ENCODE measurements at places on chromosomes 7 and 10.
A peak's percentile ranks its signal among the peaks of the same experiment; 100 is the strongest.

DNA sequence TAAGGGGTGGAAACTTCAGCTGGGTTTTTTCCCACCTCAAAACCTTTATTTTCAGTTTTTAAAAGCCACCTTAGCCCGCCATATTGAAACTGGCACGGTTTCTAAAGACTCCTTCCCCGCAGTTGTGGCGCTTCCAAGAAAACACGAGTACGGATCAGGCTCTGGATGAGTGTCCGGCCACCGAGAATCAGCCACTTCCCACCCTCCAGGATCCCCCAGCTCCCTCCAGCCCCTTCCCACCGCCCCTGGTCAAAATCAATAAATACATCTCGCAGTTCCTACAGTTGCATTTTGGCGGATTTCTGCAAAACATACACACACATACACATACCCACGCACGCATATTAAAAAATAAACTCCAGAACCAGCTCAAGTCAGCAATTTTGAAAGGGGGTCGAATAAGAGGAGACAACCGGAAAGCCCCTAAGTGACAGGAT, 1.1 kb downstream of the SFMBT2 start:
- no peak for DNase-seq

- DNase-seq = no peak
These were observed 29.9 kb downstream of the RNLS start for GRCh38 chr10:88553116-88553752.

GRCh38 chr7:6251653-6252052, 20.8 kb downstream of the CYTH3 start:
- no peak for DNase-seq

DNA sequence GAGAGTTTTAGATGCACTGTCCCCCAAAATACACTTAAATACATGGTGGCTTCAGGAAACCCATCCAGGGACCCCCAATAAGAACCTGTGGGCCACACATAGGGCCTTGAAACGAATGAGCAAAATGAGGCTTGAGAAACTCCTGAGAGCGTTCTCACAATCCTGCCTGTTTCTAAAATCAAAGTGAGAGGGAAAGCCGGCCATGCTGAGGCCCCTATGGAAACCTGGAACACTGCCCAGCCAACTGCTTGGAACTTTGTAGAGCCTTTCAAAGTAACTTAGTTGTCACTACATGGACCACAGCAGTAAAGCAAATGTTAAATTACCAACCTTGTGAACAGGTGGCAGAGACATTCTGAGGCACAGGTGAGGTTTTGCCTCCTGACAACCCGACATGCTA, 13.4 kb downstream of the SGMS1 start:
- DNase-seq = no peak

DNA sequence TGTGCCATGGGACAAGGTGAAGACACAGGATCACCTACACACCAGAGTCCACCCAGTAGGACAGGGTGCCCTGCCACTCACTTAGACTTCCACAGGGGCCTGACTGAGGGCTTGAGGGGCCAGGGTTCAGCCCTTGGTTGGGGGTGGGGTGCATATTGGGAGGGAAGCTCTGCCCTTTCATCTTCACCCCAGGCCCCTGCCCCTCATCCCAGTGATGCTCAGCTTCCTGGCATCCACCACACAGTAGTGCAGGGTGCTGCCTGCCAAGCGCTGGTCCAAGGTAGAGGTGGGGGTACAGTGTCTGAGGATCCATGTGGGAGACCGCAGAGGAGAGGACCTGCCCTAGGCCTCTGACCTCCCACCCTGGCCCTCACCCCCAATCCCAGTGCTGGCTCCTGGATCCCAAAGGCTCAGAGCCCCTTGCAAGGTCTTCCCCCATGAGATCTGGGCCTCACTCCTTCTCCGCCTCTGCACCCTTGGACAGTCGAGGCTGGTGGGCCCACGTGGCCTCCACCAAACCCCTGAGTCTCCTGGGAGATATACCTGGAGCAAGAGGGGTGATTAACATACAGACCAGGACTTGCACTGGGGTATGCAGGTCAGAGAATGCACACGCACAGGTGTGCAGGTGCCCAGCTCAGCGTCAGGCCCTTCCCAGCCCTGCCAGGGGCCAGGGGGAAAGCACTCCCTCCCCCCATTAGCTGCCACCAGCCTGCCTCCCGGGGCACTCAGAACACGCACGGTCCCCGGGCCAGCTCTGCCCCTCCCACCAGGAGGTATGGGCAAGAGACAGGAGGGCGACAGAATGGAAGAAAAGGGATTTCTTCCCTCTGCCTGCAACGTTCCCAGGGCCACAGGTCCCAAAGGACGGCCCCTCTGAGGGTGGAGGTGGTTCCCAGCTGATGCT, 8.6 kb upstream of the IRF5 start:
- no peak for DNase-seq

- DNase-seq = no peak
These were observed 72.6 kb downstream of the C1GALT1 start for GRCh38 chr7:7254908-7255307.

GRCh38 chr10:3467052-3467951, 294.7 kb upstream of the PITRM1 start:
- DNase-seq = no peak

DNA sequence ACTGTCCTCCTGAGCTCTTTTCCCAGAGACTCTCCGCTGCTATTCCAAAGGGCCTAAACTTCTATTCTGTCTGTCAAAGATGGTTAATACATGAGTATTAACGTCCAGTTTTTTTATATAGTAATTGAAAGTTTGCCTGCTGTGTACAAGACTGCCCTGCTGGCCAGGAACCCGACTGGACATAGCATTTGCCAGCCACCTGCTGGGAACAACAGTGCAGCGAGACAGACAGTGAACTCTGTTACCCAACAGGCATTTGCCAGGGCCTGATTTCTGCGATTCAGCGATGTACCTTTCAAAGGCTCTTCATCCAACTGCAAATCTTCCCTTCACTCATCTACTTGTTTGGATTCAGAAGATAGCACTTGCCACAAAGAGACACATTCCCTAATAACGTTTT, 128.8 kb upstream of the SEM1 start:
- DNase-seq = no peak

DNA sequence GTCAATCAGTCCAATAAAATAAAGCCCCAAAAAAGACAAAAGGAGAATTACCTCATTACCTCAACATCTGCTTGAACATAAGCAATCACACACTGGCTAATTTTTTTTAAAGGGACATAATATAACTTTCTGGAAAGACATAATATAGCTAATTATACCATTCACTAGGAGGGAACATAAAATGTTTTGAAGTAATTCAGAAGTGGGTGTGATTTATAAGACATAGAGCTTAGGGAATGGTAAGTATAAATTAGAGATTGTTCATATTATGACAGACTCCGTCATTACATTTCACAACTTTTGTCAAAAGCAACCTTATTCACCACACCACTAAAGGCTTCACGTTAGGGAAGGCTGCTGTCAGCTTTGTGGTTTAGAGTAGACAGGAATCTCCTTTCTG, 3.8 kb downstream of the SHTN1 start:
- DNase-seq = no peak

DNA sequence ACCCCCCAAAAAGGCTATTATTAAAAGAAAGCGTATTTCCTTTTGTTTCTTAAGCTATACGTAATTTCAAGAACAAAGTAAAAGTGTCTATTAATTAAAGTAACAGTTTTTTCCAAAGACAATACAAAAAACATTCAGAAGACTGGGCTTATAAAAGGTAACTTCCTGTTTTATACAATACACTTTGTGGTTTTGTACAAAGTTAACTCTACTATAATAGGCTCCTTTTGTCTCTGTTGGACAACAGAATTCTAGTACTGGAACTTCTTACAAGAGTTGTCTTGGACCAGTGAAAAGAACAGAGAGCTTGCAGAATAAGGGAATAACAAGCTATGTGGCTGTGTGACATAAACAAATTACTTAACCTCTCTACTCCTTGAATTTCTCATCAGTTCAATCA, 21.5 kb downstream of the SFMBT2 start:
- no peak for DNase-seq

GRCh38 chr10:35456153-35456720, 119.9 kb downstream of the CCNY start:
- DNase-seq = no peak

GRCh38 chr10:85620807-85621206, 745.8 kb downstream of the GRID1 start:
- DNase-seq = no peak

- DNase-seq = no peak
These were observed 1.1 kb downstream of the VWC2 start for GRCh38 chr7:49774459-49775064.

GRCh38 chr10:9911488-9911887, 1106.2 kb upstream of the CELF2 start:
- DNase-seq = no peak

DNA sequence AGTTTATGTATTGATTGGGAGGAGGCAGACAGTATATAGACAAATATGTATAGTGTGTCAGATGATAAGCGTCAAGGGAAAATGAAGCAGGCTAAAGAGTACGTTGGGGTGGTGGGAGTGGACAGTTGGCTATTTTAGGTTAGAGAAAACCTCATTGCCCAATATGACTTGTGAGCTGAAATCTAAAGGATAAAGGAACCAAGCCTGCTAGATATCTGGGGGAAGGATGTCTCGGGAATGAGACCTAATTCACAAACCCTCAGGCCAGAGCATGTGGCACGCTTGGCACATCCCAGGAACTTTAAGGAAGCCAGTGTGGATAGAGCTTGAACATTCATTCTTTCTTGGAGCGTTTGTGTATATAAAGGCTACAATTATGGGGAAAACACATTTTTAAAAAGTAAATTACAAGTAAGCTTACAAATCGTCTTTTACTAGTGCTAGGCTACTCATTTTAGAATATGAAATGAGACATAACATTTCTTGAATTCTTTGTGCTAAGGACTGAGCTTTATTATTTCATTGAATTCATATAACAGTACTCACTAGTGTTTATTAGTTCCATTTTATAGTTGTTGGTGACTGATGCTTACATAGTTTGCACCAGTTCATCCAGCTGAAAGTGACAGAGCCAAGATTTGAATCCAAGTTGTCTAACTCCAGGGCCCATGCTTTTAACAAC, 9.7 kb downstream of the FHIP2A start:
- no peak for DNase-seq

DNA sequence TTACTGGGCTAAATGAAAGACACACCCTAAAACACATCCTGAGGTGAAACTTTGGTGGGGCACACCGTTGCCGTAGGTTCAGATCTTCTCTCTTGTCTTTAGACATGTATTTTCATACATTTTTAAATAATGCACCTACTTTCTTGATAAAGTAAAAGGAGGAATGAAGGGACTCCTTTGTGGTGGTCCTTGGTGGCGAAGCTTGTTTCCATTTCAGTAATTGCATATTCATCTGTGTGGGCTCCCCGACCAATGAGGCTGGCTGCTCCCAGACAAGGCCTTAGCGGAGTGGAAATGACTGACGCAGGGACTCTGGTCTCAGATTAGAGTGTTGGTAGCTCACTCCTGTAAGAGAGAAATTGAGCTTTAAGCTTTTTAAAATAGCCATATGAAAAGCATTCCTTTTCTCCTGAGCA, 815 bp downstream of the CCSER2 start:
- no peak for DNase-seq

DNA sequence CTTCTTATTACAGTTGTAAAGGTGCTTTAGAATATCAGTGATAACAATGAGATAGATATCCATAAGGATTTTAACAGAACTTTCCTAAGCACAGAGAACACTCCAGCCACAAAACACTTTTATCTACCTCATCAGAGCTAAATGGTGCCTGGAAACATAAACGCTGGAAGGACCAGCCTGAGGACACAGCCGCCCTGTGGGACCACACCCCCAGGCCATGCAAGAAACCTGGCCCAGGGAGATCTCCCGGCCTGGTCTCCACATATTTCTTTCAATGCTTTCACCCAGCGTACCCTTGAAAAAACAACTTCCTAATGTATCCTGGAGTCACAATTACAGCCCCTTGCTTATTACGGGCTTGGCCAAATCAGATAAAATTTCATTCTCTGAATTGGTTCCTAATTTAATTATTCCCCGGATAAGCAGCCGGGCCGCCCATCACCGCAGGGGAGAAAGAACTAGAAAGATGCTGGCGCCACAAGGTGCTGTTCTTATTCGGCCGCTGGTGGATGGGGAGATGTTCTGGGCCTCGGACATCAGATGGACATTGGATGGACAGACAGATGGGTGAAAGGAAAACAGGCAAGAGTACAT, 11.8 kb downstream of the CHST15 start:
- DNase-seq = no peak

- no peak for DNase-seq
These were observed 38.8 kb downstream of the PROSER2 start for GRCh38 chr10:11861811-11862428.

GRCh38 chr7:39621784-39622411, 1.5 kb upstream of the RALA start:
- no peak for DNase-seq

DNA sequence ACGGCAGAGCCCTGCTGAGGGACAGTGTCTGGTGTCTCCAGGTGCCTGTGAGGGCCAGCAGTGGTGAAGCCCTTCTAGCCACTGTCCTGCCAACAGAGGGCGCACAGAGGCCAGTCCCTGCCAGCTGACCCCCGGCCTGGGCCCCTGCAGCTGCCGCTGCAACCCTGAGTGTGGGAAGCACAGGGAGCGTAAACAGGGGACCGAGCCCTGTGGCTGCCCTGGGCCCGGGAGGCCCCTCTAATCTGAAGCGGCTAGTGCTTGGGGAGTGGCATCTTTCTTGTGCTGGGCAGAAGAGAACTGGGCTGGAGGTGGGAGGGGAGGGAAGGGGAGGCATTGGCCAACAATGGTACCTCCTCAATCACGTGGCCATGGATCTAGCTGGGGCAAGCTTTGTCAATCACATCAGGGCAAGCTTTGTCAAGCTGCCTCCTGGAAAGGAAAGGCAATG, 34.6 kb downstream of the TRIM8 start:
- DNase-seq = no peak

DNA sequence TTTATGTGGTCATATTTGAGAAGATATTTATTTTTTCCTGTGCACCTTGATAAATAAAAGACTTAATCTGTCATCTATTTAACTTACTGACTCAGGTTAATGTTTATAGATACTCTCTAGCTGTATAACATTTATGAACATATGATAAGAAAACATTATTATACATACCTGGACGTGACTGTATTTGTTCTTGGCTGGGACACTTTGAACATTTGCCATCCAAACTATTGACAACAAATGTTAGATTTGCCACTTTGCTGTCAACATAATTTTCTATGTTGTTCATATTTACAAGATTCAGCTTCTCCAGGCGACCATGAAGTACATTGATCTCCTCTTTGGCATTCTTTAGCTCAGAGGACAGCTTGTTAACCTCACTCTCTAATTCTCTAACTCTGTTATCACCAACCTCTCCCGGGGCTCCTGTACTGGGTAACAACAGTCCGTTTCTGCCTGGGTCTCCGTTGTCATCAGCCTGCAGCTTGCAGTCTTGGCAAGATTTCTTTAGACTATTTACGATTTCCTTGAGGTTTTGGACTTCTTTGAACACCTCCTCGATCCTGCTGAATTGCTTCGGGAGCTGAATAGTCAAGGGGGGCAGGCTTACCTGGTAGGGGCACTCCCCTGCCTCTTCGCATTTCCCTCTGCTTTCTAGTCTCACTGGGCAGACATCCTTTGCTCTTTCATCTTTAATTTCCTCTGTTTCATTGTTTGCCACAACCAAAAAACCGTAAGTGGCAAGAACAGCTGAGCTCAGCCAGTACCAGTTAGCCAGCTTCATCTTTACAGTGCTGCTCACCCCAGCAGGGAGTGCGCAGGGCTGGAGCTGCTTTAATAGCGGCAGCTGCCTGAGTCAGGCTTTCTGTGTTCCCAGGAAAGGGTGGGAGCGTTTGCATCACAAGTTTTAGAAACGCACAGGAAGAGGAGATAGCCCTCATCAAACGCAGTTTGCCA, at the start of gene FGL2:
TSS of gene FGL2 (minus strand) at position 807 of the 954 bp plus-strand sequence. CDS start at position 781, 26 bp downstream.
- peak; percentile 6 for DNase-seq

Data from activated naive CD4-positive, alpha-beta T cell (primary cell).